ENCODE measurements at places on chromosomes 11 and 22.

GRCh38 chr11:82791779-82792178, 58.1 kb upstream of the FAM181B start:
- H3K27ac ChIP-seq: no peak overlapping the region
- no peaks in the 10 kb centered on the region for H3K36me3 ChIP-seq
- no peaks in the 10 kb centered on the region for H3K4me1 ChIP-seq
- no peak overlapping the region for H3K4me3 ChIP-seq

GRCh38 chr11:111589886-111590499, 12.3 kb upstream of the SIK2 start:
- H3K27me3 ChIP-seq: peaks cover 9% of the 10 kb centered on the region
- H3K4me1 ChIP-seq: peaks cover 2% of the 10 kb centered on the region
- no peak for DNase-seq
- no peak overlapping the region for H3K27ac ChIP-seq

GRCh38 chr22:33149611-33150010, 91.4 kb upstream of the SYN3 start:
- no peak overlapping the region for H3K27ac ChIP-seq
- no peak for DNase-seq
- no peak overlapping the region for H3K4me3 ChIP-seq
- H3K36me3 ChIP-seq: no peaks in the 10 kb centered on the region
- no peaks in the 10 kb centered on the region for H3K4me1 ChIP-seq
- no peaks in the 10 kb centered on the region for H3K27me3 ChIP-seq

GRCh38 chr22:50252082-50253045, 1.3 kb upstream of the HDAC10 start:
- H3K36me3 ChIP-seq: peaks cover 6% of the 10 kb centered on the region
- peaks cover 7% of the 10 kb centered on the region for H3K4me1 ChIP-seq
- H3K27me3 ChIP-seq: no peaks in the 10 kb centered on the region
- peak overlapping the region; percentile 21 for H3K4me3 ChIP-seq
- no peak overlapping the region for H3K27ac ChIP-seq

DNA sequence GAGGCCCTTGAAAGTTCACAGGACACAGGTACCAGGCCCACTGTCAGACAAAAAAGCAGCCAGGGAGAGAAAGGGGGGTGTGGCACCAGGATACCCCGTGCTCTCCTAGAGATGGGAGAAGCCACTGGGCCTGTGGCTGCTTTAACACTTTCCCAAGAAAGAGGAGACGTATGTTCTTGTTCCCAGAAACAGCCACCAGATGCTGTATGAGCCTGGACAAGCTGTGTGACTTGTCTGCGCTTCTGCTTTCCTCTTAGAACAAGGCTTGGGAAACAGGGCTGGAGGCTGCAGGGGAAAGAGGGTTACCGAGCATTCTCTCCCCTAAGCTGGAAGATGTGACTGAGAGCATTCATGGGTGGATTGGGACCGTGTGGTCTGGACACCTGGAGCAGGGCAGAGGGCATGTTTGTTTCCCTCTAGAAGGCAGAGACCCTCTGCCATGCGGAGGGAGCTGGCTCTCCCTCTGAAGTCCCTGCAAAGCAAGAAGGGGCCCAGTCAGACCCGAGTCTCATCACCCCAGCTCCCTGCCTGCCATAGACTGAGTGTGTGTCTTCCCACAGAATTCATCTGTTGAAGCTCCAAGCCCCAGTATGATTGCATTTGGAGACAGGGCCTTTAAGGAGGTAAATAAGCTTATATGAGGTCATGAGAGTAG, 74.1 kb downstream of the TRIM29 start:
- H3K27ac ChIP-seq: no peak overlapping the region
- DNase-seq: no peak
- no peak overlapping the region for H3K4me3 ChIP-seq
- peaks cover 10% of the 10 kb centered on the region for H3K27me3 ChIP-seq
- no peaks in the 10 kb centered on the region for H3K36me3 ChIP-seq
- peaks cover 3% of the 10 kb centered on the region for H3K4me1 ChIP-seq

GRCh38 chr11:96311120-96311568, 31.9 kb downstream of the MAML2 start:
- H3K4me3 ChIP-seq: no peak overlapping the region
- no peaks in the 10 kb centered on the region for H3K27me3 ChIP-seq
- peaks cover 60% of the 10 kb centered on the region for H3K4me1 ChIP-seq
- DNase-seq: no peak

- H3K4me3 ChIP-seq: no peak overlapping the region
- DNase-seq: no peak
- H3K27me3 ChIP-seq: peaks cover 38% of the 10 kb centered on the region
Measured at GRCh38 chr22:37338539-37339246, 56.4 kb downstream of the CYTH4 start.

DNA sequence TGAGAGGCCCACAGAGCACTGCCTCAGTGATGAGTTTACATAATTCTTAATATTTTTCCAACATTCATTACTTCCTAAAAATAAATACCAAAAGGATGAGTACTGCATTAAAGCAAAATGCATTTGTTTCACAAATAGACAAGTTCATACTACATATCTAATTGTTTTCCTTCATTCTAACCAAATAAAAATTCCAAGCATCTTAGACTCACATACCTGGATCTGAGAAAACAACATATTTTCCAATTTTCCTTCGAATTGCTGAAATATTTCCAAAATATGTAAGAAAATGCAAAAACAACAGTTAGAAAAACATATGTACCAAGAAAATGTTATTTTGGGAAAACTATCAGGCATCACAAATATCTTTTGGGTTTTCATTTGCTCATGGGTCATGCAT, 127.9 kb upstream of the CEP126 start:
- H3K4me3 ChIP-seq: no peak overlapping the region
- DNase-seq: no peak
- no peak overlapping the region for H3K27ac ChIP-seq
- H3K27me3 ChIP-seq: no peaks in the 10 kb centered on the region
- H3K36me3 ChIP-seq: no peaks in the 10 kb centered on the region

GRCh38 chr11:129625930-129626329, 189.7 kb upstream of the TMEM45B start:
- H3K4me1 ChIP-seq: no peaks in the 10 kb centered on the region
- H3K27ac ChIP-seq: no peak overlapping the region
- H3K4me3 ChIP-seq: no peak overlapping the region
- no peaks in the 10 kb centered on the region for H3K36me3 ChIP-seq
